Bronchial epithelial cell (primary cell): ENCODE measurements at places on chromosomes 2 and 18.
A peak's percentile ranks its signal among the peaks of the same experiment; 100 is the strongest.

GRCh38 chr2:191321861-191322662 lies 76.9 kb downstream of the MYO1B start:
- peak; percentile 57 for DNase-seq

DNA sequence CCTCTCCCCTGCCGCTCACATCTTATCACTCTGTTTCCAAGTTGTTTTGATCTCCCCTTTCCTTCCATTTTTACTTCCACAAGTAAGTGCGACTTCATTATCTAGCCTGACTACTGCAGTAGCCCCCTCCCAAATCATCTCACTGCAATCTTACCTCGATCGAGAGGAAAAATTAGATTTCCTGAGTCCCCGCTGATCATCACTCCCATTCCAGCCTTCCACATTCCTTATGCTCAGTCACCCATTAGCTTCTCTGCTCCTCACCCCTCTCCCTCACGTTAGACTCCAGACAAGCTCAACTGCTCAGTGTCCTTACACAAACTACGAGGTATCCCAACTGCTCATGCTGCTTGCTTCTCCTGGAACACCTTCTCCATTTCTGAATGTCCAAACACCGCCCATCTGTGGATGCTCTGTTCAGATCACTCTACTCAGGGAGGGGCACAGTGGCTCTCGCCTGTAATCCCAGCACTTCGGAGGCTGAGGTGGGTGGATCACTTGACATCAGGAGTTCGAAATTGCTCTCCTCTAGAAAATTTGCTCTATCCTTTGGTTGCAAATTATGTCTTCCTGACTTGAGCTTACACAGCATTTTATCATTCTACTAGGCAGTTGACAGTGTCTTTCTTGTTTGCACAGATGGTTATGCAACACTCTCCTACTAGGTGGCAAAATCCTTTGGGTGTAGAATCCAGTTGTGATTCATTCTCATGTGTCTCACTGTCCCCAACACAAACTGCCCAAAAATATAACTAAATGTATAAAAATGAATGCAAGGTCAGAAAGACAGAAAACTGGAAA lies 96.5 kb downstream of the INO80D start:
- peak; percentile 21 for DNase-seq

GRCh38 chr2:144439993-144440392 lies 79.9 kb downstream of the ZEB2 start:
- DNase-seq = no peak

GRCh38 chr2:5020116-5020875 lies 671.9 kb upstream of the SOX11 start:
- no peak for DNase-seq

GRCh38 chr2:189222468-189223105 lies 43.0 kb upstream of the COL5A2 start:
- DNase-seq = peak; percentile 39

- no peak for DNase-seq
Observed at GRCh38 chr2:42675815-42676214, 88.1 kb downstream of the OXER1 start.

DNA sequence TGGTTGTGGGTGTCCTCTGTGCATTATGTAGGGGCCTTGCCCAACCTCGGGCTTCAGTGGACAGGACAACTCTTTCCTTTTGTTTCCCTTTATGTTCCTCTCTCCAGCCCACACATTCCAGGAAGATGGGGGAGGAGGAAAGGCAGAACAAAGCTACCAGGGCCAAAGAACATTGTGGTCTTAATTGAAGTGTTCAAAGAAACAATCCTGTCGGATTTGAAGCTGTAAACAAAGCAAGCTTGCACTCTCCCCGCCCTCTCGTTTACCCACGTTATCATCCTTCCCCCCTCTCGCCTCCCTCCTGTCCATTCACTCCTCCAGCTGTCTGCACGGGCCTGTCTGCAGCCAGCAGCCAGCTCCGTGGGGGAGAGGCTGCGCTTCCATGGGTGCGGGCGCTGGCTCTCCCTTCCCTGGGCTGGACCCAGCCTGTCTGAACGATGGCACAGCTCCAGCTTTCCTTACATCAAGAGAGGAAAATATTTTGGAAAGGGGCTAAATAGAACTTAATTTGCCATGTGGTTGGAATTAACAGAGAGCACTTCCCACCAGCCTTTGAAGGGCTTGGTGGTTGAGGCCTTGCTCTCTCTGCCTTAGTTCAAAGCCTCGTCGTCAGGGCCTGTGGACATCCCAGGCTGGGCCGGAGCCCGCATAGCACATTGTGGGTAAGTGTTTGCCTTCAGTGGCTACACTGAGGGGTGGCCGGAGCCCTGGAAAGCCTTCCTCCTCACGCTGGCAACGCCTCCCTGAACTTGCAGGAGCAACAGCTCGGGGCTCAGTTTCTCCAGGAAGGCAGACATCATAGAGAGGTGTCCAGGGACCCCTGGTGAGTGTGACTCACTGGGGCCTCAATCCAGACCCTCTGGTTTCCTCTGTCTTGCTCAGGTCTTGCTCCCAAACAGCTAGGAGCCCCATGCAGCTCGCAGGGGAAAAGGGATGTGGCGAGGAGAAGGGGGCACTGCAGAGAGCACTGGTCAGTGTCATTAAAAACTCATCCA lies 60.6 kb upstream of the HS6ST1 start:
- DNase-seq = peak; percentile 48

- no peak for DNase-seq
Observed at GRCh38 chr2:7973801-7974480, 707.9 kb upstream of the ID2 start.
